Cardiac muscle cell (in vitro differentiated cells and primary cell): ENCODE measurements at places on chromosomes 4 and X. TPM values are rescaled to one million over a fixed set of nuclear protein-coding genes. Genes with fewer than 3 reads are reported as not detected.

GRCh38 chr4:21387683-21388082 is 560.9 kb downstream of the KCNIP4 start:
- H3K27ac ChIP-seq: no peak overlapping the region
- H3K27me3 ChIP-seq: no peaks in the 10 kb centered on the region
- peak; percentile 10 for DNase-seq
- H3K36me3 ChIP-seq: no peaks in the 10 kb centered on the region

Gene KCND1
- total RNA-seq: 1.1 and 2.6 TPM in 2 replicates

Gene CLDN22
- total RNA-seq: not detected in 2 replicates

- H3K27me3 ChIP-seq: no peaks in the 10 kb centered on the region
- H3K36me3 ChIP-seq: no peaks in the 10 kb centered on the region
- H3K4me1 ChIP-seq: no peaks in the 10 kb centered on the region
- H3K4me3 ChIP-seq: no peak overlapping the region
- no peak for DNase-seq
These were observed 128.5 kb upstream of the DIPK2B start for GRCh38 chrX:45329217-45329616.

Gene MAOB
- total RNA-seq: 0.67 and 1.2 TPM in 2 replicates

Gene GLUD2
- 0.14 and 0.18 TPM in 2 replicates for total RNA-seq

Gene CCDC158
- not detected in 2 replicates for total RNA-seq

GRCh38 chr4:76725039-76725438 is 172.9 kb downstream of the SOWAHB start:
- no peak overlapping the region for H3K4me3 ChIP-seq
- no peak overlapping the region for H3K27ac ChIP-seq
- H3K4me1 ChIP-seq: peaks cover 7% of the 10 kb centered on the region

DNA sequence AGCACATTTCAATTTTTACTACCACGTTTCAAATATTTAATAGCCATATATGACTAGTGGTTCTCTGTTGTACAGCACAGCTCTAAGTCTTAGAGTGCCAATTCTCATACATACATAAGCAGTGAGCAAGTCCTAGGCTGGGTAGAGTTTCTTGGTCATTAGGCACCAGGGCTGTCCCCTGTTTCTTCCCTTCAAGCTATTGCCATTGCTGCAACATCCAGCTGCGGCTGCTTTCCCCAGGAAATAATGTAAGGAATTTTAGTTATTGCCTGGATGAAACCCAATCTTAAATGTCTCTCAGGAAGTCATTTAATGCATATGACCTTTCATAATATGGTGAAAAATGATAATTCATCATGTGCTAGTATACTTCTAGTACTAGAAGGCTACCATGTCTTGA is 74.1 kb upstream of the PPP3CA start:
- H3K4me3 ChIP-seq: no peak overlapping the region
- no peaks in the 10 kb centered on the region for H3K36me3 ChIP-seq

DNA sequence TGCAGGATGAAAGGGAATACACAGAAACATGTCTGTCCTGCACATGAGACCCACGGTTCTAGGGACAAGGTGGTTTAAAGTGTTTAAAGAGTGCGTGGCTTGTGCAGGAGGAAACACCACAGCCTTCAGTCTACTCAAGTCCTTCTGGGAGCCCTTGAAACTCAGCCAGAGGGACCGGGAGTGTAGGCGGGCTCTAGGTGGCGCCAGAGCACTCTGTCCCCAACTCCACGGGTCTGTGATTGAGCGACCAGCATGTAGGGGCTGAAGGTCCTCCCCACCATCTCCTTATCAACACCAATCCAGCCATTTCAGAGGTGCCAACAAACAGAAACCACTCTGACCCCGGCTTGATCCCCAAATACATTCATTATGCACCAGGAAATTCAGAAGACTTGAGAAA is 82.0 kb upstream of the CLDN34 start:
- H3K4me1 ChIP-seq: peaks cover 37% of the 10 kb centered on the region
- no peak overlapping the region for H3K4me3 ChIP-seq
- DNase-seq: peak; percentile 77
- no peak overlapping the region for H3K27ac ChIP-seq
- no peaks in the 10 kb centered on the region for H3K27me3 ChIP-seq
- H3K36me3 ChIP-seq: no peaks in the 10 kb centered on the region

GRCh38 chrX:119622356-119623232 is 16.4 kb upstream of the NKRF start:
- no peaks in the 10 kb centered on the region for H3K27me3 ChIP-seq
- H3K4me3 ChIP-seq: no peak overlapping the region
- peak; percentile 72 for DNase-seq
- no peaks in the 10 kb centered on the region for H3K4me1 ChIP-seq

Gene CCSER1
- total RNA-seq: 3.3 and 3.6 TPM in 2 replicates

Gene ADH7
- total RNA-seq: not detected in 2 replicates
